ENCODE measurements at places on chromosomes 2 and 18.

DNA sequence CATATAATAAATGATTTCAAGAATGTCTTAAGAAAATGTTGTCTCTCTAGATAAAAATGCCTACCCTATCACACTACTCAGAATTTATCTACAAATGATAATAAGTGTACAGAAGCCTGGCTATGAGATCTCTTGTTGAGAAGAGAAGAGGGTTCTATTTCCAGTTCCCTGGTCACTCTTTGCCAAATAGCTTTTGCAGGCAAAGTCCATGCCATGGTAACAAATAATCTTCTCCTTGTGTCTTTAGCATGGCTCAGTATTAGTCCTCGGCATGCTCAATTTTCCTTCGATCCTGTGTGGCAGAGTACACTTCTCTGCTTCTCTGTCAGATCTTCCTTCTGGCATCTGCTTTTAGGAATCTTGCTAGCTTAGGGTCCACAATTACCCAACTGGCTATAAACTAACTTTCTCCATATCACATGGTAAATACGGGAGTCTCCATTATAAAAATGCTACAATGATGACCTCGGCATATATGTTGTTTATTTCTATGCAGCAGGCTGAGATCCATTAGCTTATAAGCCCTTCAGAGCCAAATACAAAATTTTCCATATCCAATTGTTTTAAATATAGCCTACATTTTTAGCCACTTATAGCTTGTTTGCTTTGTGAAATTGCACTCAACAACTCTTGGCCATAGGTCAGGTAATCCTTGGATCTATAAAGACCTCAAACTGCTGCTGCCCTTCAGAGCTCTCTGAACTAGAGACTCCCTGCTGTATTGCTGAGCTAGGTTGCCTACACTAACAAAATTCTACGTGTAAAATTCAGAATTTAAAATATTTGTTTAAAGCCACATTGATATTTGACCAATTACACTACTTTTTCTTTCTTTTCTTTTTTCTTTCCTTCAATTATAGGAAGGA lies 157.5 kb downstream of the FSIP2 start:
- no peak for DNase-seq

GRCh38 chr2:66903745-66904465 lies 469.0 kb downstream of the MEIS1 start:
- no peak for DNase-seq

GRCh38 chr2:74951211-74951754 lies 7.2 kb upstream of the POLE4 start:
- DNase-seq = no peak

DNA sequence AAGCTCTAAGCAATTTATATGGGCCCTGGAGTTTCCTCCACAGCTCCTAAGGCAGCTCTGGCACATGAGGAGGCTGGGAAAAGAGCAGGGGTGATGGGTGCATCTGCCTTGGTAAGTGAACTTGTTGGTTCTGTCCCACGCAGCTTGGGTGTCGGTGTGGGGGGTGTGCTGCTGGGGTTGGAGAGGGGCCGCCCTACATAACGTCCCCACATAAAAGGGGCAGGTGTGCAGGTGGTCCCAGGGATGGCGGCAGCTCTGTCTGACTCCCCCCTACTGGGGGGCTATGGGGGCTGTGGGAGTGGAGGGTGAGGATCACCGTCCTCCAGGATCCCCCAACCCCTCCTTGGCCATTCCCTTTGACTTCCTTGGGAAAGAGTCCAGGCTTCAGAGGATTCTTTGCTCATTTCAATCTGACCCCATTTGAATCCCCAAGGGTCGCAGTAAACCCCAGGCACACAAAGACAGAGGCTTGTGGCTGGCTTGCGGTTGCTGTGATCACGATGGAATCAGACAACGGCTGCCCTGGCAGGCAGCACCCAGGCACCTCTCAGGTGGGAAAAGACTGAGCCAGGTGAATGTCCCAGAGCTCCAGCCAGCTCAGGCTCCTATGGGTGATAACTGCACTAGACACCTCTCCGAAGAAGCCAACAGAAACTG lies 34.5 kb upstream of the CD8A start:
- DNase-seq = no peak

DNA sequence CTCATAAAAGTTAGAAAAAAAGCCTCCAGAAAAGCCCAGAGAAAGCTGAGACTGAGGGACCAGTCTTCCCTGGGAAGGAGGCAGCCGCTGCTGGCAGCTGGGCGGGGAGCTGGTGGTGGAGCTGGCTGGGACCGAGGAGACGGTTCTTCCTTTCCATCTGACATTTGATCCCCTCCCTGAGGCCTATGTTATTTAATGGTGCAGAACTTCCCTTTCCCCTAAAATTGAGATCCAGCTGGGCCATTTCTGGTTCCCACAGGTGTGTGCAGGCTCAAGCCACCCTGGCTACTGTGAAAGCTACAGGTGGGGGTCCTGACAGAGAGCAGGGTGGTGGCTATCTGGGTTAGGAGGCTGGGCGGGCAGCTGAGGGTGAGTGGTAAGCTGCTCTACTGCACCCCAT lies 81.5 kb upstream of the FZD7 start:
- DNase-seq = no peak

DNA sequence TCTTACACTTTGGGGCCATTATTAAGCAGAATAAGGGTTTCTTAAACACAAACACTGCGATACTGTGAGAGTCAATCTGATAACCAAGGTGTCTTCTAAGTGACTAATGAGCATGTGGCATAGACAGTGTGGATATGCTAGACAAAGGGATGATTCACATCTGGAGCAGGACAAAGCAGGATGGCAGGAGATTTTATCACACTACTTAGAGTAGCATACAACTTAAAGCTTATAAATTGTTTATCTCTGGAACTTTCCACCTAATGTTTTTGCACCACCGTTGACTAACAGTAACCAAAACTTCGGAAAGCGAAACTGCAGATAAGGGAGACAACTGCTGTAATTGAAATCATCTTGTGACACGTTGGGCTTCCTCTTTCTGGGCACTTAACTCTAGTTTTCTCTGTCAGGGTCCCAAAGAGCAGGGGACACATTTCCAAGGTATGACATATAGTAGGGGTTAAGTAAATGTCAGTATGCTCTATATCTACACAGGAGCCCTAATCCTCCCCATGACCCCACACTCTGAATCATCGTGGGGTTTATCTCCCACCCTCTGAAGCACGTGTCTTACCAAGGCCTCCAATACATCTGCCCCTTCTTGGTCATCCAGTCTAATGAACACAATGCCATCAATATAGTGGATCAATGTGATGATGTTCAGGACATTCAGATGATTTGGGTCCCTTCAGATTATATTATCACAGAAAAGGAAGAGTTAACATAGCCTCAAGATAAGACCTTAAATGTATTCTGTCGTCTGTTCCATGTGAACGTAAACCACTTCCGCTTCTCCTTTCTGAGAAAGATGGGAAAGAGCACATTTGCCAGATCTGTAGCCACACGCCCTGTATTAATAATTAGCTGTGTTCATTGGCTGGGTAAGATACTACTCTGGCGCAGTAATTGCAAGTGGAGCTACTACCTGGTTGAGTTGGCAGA lies 78.7 kb downstream of the FTCDNL1 start:
- no peak for DNase-seq

GRCh38 chr18:23143016-23143814 lies 7.9 kb downstream of the CABLES1 start:
- DNase-seq = no peak

- DNase-seq = no peak
These were observed 13.5 kb downstream of the STK39 start for GRCh38 chr2:168233726-168234406.

GRCh38 chr2:207995887-207996286 lies 29.4 kb downstream of the PLEKHM3 start:
- no peak for DNase-seq

DNA sequence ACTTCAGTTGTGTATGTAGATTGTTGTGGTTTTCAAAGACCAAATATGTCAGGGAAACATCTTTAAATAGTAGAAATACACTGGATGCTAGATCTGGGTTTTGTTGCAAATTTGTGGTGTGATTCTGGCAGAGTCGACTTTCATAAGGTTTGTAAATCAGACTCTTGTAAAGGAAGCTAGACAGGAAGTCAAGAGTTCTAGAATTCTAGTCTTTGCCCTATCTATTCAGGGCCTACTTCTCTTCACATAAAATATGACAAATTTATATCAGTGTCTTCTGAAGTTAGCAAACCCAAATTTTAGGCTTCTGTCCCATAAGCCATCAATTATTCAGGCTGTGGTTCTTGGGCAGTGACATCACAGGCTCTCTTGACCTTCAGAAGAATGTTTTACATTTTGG lies 1579.2 kb upstream of the PIK3C3 start:
- DNase-seq = no peak

- DNase-seq = no peak
These were observed 13.2 kb upstream of the DNAJC27 start for GRCh38 chr2:24984912-24985311.

GRCh38 chr2:237669628-237670392 lies 42.4 kb downstream of the LRRFIP1 start:
- no peak for DNase-seq

DNA sequence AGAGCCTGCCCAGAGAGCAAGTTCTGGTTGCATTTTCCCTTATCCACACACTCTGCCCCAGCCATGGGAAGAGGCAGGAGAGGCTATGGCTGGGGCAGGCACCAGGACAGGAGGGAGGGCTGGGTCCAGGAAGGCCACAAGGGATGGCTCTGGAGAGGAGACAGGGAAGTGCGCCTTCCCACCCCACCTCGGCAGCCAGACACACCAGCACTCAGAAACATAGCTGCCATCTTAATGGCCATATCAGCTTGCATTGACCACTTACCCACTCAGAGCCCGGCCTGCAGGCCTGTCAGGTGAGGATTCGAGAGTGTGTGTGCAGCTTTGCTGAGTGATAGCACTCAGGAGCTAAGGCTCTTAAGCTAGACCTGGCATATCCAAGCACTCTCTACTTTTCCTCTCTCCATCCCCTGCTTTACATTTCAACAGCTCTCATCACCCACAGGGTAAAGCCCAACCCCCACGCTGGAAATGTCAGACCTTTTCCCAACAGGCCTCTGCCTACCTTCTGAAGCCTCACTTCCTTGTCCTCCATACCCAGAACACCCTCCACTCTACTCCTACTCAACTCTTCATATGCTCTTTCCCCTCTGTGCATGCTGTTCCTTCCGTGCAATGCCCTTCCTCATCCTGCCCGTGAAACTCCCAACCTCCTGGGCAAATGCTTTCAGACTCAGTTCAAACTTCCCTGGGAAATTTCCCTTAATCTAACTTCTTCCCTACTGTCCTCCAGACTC lies 147.9 kb downstream of the TNS1 start:
- DNase-seq = no peak

GRCh38 chr18:23227726-23228070 lies 92.4 kb downstream of the CABLES1 start:
- no peak for DNase-seq

GRCh38 chr2:237791977-237792727 lies 6.4 kb upstream of the RBM44 start:
- no peak for DNase-seq

DNA sequence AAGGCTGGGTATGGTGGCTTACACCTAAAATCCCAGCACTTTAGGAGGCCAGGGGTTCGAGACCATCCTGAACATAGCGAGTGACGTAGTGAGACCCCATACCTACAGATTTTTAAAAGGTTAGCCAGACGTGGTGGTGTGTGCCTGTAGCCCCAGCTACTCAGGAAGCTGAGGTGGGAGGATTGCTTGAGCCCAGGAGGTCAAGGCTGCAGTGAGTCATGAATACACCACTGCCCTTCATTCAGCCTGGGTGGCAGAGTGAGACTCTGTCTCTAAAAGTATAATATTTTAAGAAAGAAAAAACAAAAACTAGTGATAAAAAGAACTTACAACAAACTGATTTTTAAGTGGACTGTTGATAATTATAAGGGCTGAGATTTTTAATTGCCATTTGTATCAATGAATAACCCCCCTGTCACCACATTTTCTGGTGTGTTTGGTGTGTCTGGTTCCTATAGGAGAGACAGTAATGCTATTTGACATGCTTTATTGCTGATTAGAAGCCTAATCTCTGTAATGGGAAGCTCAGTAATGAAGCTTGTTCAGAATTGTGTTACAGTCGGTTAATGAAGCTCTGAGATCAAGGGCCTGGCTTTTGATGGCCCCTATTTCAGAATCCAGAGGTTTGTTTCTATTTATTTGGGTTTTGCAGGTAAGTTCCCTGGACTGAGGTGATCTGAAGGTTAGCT lies 147.0 kb downstream of the NEDD4L start:
- no peak for DNase-seq

DNA sequence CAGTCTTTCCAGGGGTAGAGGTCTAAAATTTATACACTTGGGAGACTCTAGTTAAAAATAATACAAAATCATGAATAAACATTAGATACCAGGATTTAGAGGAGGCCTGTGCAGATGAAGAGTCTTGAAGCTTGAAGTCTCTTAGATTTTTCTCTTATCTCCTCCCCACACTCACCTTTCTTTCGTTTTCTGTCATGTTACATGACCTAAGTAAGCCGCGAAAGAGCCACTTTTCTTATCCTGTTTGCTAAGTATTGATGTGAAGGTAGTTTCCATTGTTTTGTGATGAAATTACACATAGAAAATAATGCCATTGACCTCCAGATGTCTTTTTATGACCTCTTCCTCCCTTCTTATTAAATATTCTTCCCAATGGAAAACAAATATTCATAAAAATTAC lies 367.8 kb downstream of the LRRTM1 start:
- no peak for DNase-seq

- DNase-seq = no peak
These were observed 193.0 kb downstream of the ACTR3 start for GRCh38 chr2:114082731-114083433.

DNA sequence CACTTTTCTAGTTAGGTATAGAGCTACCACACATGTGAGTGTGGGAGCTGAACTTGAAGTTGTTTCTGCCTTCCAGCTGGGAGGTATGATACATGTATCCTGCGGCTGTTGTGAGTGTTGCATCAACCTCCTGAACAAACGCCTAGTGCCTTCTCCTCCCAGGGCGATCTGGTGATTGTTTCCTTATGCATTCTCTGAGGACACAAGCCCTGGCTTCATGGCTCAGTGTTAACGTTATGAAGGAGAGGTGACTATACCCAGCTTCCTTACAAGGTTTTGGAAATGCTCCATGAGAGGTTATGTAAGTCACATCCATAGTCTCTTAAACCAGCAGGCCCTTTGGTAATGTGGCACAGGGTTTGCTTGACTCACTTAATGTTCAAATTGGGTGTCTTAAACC lies 64.9 kb downstream of the SPRED2 start:
- peak; percentile 90 for DNase-seq

Measured in Panc1 (cell line).